HT1080 (cell line): ENCODE measurements at places on chromosomes 2 and 18. TPM values are rescaled to one million over a fixed set of nuclear protein-coding genes. Genes with fewer than 3 reads are reported as not detected.

The SLC5A6 gene
- 77.9 and 82.0 TPM in 2 replicates for total RNA-seq

The DTNA gene
- total RNA-seq: 10.6 and 15.8 TPM in 2 replicates

The CD8B2 gene
- not detected in 2 replicates for total RNA-seq

The LRATD1 gene
- 8.2 and 11.1 TPM in 2 replicates for total RNA-seq

The PPP1R1C gene
- total RNA-seq: not detected in 2 replicates

The MAP3K19 gene
- not detected in 2 replicates for total RNA-seq

The ITGB6 gene
- total RNA-seq: 0.05 and 0.33 TPM in 2 replicates

The SOCS6 gene
- 24.1 and 27.5 TPM in 2 replicates for total RNA-seq

The SRBD1 gene
- 17.0 and 19.0 TPM in 2 replicates for total RNA-seq

The EPG5 gene
- 10.2 and 12.7 TPM in 2 replicates for total RNA-seq

The SULT1C4 gene
- not detected in 2 replicates for total RNA-seq

The RNMT gene
- 28.4 and 35.1 TPM in 2 replicates for total RNA-seq

The NDUFB3 gene
- 134 and 165 TPM in 2 replicates for total RNA-seq

The UNC80 gene
- total RNA-seq: 0.20 and 0.79 TPM in 2 replicates

The C2orf78 gene
- total RNA-seq: not detected in 2 replicates

The LONRF2 gene
- 0.47 and 1.6 TPM in 2 replicates for total RNA-seq

The PLCL1 gene
- 0.07 and 0.16 TPM in 2 replicates for total RNA-seq

The RPRD1A gene
- total RNA-seq: 72.0 and 80.0 TPM in 2 replicates

The SPAG16 gene
- total RNA-seq: 11.8 and 15.4 TPM in 2 replicates

The CYP26B1 gene
- 0.05 TPM in 1 of 2 replicates, not detected in the other for total RNA-seq

The SLC16A14 gene
- total RNA-seq: not detected in 2 replicates

The RABL2A gene
- total RNA-seq: 1.6 and 3.9 TPM in 2 replicates

The CYS1 gene
- total RNA-seq: 0.05 and 0.10 TPM in 2 replicates

The KCNE4 gene
- total RNA-seq: not detected in 2 replicates

The TPRKB gene
- 94.5 and 97.8 TPM in 2 replicates for total RNA-seq
